ENCODE measurements at places on chromosomes 3 and 15. TPM values are rescaled to one million over a fixed set of nuclear protein-coding genes. Genes with fewer than 3 reads are reported as not detected.

DNA sequence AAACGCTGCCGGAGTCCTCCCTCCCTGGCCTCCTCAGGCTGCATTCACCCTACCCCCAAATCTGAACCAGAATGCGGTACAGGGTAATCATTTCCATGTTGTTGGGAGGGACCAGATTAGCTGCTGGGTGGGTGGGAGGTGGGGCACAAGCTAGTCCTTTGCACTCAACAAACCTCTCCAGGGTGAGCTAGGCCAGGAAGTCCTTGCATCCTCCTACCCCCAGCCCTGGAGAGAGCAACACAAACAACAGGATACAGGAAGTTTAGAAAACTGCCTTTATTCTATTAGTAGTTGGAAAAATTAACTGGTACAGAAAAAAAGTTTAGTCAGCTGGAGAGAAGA, 702 bp upstream of the GPX1 start:
- DNase-seq = peak; percentile 34

SAMD7 gene
- not detected for total RNA-seq

GRCh38 chr3:5479229-5479799, 291.8 kb downstream of the EDEM1 start:
- peak; percentile 7 for DNase-seq

- no peak for DNase-seq
Measured at GRCh38 chr3:115019900-115020299, 127.2 kb downstream of the ZBTB20 start.

DNA sequence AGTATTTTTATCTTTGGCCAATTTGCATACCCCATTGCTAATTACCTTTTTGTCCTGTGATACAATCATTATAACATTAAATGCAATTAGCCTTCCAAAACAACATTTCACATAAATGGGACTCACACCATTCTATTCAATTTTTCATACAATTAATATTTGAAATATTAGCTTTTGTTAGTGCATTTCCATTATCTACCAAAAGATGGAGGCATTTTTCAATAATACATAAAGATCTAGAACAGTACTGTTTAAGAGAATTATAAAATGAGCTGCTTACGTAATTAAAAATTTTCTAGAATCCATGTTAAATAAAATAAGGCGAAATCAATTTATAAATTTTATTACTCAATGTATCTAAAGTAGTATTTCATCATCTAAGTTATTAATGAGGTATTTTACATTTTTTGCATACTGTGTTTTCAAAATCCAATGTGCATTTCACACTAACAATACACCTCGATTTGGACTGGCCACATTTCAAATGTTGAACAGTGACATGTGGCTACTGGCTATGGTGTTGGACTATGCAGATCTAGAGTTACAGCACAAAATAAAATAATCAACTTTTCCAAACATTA, 74.3 kb downstream of the TJP1 start:
- DNase-seq = peak; percentile 12

DNA sequence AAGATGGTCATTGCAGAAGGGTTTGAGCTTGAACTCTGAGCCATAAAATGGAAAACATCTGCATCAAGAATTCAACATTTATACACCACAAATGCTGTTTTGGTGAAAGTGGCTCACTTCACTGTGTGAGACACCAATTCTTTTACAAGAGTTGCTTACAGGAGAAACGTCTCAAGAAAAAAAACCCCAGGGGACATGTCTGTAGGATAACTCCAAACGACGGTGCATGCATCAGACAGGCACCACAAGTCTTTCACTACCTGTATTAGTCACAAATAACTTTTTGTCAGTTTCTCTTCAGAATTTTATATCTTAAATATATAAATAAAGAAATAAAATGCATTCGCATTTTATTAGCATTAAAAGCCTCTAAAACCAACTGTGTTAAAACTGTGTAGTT, 164.3 kb downstream of the EFHB start:
- no peak for DNase-seq

ZNF148 gene
- total RNA-seq = 24.5 TPM

GRCh38 chr3:194205675-194206133, 69.8 kb downstream of the HES1 start:
- DNase-seq = peak; percentile 23

DNA sequence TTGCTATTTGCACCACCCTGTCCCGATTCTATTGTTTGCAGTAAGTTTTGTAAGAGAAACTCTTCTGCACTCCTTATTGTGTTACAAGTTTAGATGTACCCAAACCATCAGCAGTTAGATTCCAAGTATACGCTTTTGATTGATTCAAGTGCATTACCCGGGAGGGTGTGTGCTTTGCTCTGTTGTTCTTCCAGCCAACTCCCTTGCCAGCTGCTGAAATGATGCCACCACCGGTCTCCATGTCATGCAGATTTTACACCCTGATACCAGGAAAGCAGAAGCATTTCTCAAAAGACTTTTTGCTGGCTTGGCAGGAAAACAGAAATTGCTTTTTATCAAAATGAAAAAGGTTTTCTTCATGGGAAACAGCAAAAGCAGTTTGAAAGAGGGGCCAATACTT, 1006.6 kb upstream of the CFAP20DC start:
- DNase-seq = no peak

- peak; percentile 69 for DNase-seq
Measured at GRCh38 chr3:32076566-32076965, 29.9 kb upstream of the GPD1L start.

ARGFX gene
- total RNA-seq = not detected

XYLB gene
- total RNA-seq = 2.2 TPM

PLSCR5 gene
- not detected for total RNA-seq

- no peak for DNase-seq
Measured at GRCh38 chr3:53719796-53720195, 126.4 kb downstream of the CHDH start.

DNA sequence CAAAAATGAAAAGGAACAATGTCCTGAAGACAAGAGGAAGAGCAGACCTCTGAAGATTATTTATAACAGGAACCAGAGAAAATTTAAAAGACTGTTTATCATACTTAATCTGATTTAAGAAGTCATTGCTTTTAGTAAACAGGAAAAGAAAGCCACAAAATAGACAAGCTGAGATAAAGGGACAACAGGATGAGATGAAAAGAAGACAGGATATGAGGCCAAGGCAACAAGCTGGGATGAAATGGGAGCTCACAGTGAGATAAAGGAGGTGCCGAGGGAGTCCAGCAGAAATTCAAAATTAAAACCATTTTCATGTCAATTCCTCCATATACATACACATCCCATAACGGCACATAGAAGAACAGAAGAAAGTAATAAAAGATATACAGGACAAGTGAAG, 277.0 kb downstream of the RBMS3 start:
- DNase-seq = no peak

RBP2 gene
- total RNA-seq = not detected

GRCh38 chr3:16476636-16477035, 36.9 kb downstream of the RFTN1 start:
- peak; percentile 92 for DNase-seq

GRCh38 chr3:194354315-194354714, 3.2 kb upstream of the CPN2 start:
- no peak for DNase-seq

GRCh38 chr3:117666812-117667211, 957.2 kb downstream of the TUSC7 start:
- no peak for DNase-seq

DNA sequence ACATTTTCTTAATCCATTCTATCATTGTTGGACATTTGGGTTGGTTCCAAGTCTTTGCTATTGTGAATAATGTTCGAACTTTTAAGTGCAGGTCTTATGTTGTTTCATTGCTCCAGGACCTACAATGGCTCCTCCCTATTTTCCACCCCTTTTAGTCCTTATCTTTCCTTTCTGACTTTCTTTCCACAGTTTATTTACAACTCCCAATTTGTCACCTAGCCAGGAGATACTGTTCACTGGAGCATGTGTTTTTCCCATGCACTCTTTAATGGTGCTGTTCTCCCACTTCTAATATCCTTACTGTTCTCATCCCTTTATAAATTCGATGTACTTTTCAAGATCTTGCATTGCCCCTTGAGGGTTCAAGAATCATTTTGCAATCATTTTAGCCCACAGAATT, 290.0 kb downstream of the WDR72 start:
- DNase-seq = no peak

GRCh38 chr3:142218703-142219102, 6.7 kb downstream of the GK5 start:
- no peak for DNase-seq

GOLGA8G gene
- 0.12 TPM for total RNA-seq

DNA sequence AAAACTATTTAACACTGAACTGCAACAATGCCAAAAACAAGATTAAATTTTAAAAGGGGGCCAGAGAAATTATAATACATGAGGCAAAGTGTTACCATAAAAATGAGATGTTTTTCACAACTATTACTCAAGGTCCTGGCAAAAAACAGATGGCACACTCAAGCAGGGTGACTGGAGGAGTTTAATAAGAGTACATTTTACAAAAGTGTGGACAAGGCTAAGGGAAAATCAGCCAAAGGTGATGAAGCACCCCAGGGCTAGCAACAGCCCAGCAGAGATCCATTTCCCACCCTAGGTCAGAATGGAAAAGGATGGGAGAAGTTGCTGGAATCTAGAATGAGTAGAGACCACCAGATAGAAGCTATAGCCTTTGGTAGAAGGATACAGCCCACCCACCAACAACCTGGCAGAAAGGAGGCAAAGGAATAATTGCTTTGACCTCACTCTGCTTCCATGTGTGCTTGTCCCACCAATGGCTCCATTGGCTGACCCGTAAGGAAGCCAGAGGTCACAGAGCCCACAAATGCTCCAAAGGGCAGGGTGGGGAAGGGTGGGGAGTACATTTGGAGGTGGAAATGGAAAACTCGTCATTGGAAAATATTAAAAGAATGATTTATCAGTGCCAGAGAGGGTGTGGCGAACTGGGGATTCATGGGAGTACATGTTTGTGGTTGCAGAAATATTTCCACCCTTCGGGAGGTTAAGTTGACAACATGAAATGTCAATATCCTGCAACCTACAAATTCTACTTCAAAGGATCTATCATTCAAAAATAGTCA, 161.0 kb upstream of the UBE2E2 start:
- peak; percentile 22 for DNase-seq

- DNase-seq = no peak
Measured at GRCh38 chr15:33746203-33746602, 222.1 kb upstream of the CHRM5 start.

DNA sequence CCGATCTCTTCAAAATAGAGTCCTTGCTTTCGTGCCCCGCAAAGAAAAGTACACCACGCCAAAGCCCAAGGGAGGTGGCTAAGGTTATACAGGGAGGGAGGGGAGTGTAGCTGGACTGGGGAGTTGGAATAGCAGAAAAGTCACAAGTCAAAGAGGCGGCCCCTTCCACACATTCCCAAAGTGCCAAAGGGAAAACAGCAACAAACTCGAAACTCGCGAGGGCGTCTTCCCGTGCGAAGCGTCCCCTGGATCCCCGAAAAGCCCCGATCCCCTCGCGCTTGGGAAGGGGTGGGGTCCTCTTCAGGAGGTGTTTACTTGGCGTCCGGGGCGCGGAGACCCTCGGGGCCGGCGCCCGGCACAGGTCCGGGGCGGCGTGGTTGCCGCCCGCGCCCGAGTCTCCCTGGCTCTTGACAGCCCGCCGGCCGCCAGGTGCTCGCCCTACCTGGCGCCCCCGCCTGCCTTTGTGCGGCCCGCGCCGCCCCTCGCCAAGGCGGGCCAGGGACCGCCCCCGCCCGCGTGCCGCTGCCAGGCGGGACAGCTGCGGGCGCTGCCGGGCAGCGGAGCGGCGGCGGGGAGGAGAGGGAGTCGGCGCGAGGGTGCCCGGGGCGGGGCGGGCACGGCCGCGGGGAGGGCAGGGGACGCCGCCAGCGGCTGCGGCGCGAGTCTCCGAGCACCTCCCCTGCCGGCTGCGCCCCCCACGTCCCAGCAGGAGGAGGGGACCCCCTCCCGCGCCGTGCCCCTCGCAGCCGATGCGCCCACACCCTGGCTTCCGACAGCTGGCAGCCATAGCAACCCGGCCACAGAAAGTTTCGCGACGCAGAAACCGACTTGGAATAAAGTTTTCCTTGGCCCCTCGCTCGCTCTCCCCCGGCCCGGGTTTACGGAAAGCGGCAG, 966 bp downstream of the MYO1E start:
- DNase-seq = peak; percentile 44

DNA sequence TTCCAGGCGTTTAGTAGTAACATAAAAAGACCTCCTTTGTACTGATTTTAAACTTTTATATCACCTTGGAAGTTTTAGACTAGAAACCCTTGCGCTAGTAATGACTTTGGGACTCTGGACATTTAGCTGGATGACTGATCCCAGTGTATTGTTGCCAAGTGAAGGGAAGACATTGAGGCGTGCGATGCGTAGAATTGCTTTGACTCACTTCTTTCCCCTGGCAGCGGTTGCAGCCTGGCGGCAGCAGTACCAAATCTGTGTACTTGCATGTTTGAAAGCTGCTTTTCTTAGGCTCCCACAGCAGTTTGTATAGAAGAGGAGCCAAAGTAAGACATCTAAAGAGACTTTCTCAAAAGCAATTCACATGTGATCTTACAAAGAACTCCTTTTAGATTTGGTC, 151.6 kb downstream of the BBX start:
- peak; percentile 53 for DNase-seq

CASR gene
- not detected for total RNA-seq

PPP2R3A gene
- total RNA-seq = 22.5 TPM

- peak; percentile 46 for DNase-seq
Measured at GRCh38 chr15:68151277-68151676, 53.9 kb downstream of the CALML4 start.

DNA sequence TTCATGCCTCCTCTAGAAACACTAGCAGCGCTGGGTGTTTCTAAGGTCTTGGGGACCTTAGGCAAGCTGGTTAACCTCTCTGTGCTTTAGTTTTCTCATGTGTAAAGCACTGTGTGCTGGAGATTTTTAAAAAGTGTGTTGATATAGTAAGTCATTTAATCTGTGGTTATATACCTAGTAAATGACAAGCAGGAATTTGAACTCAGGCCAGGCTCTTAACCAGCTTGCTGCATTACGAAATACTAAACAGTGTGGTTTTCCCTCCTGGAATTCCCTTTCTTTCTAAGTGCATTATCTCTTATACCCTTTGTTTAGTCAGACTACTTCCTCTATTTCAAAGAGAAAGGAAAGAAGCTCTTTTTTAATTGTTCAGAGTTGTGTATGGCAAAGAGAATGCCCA, 26.5 kb downstream of the NEO1 start:
- DNase-seq = peak; percentile 86

DNAH12 gene
- total RNA-seq = 0.47 TPM

GRCh38 chr3:61954097-61954540, 392.7 kb downstream of the PTPRG start:
- no peak for DNase-seq

- peak; percentile 82 for DNase-seq
Measured at GRCh38 chr3:98343647-98344507, 9.8 kb upstream of the OR5K4 start.

DNA sequence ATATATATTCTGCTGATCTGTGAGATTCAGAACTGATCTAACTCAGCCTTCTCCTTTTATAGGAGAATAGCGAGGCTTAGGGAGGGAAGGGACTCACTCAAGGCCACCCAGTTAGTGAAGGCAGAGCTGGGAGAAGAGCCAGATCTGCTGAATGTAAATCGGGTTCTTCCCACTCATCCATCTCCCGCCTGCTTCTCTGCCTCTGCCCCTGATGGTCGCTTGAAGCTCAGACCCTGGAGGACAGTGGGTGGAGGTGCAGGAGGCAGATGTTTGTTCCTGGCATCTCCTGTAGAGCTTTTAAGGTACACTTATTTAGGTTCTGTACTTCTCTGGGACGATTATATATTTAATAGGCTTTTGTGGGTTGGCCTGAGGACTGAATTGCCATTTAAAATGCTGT, 4.3 kb downstream of the PDIA5 start:
- no peak for DNase-seq
